Spleen (tissue), 13 donors: ENCODE measurements at places on chromosomes 12 and 14. TPM values are rescaled to one million over a fixed set of nuclear protein-coding genes. Genes with fewer than 3 reads are reported as not detected.

- DNase-seq, result peak; percentile 85
These were observed 78.7 kb downstream of the PPM1A start for GRCh38 chr14:60327447-60328331.

The TMEM233 gene
- 0.52 TPM for total RNA-seq

The PSEN1 gene
- 57.1 TPM for total RNA-seq

The HOXC9 gene
- not detected for total RNA-seq

DNA sequence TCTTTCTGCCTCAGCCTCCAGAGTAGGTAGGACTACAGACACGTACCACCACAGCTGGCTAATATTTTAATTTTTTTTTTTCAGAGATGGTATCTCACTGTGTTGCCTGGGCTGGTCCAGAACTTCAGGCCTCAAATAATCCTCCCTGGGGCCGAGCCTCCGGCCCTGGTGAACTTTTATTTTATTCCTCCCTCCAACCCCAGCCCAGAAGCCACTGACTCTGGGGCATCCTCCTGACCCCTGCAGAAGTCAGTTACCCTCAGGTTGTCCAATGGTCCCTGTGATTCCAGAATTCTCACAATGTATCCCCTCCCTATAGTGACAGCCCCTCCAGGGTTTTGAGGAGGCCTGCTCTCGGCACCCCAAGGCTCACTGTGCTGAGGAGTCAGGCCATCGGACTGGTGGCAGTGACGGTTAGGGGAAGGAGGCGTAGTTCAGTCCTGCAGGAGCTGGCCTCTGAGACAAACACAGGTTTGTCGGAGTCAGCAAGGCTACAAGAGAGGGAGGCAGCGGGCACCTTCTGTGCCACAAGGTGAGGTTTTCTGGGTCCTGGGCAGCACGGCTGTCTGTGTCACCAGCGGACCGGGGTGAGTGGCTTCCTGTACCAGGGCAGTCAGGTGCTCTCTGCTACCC, 19.4 kb upstream of the FIGNL2 start:
- no peak for DNase-seq

- DNase-seq, result peak; percentile 96
These were observed at the start of gene DHRS4 for GRCh38 chr14:23953464-23954278. TSS of gene DHRS4 (plus strand) at chr14:23953770. CDS start at chr14:23953789, 19 bp downstream.

The LPAR5 gene
- total RNA-seq, result 18.5 TPM

- no peak for DNase-seq
These were observed 75.9 kb downstream of the TTLL5 start for GRCh38 chr14:75736845-75737485.

The TAS2R9 gene
- total RNA-seq, result not detected

The MYO1H gene
- total RNA-seq, result not detected

- no peak for DNase-seq
These were observed 34.7 kb upstream of the SOCS2 start for GRCh38 chr12:93537769-93538168.

DNA sequence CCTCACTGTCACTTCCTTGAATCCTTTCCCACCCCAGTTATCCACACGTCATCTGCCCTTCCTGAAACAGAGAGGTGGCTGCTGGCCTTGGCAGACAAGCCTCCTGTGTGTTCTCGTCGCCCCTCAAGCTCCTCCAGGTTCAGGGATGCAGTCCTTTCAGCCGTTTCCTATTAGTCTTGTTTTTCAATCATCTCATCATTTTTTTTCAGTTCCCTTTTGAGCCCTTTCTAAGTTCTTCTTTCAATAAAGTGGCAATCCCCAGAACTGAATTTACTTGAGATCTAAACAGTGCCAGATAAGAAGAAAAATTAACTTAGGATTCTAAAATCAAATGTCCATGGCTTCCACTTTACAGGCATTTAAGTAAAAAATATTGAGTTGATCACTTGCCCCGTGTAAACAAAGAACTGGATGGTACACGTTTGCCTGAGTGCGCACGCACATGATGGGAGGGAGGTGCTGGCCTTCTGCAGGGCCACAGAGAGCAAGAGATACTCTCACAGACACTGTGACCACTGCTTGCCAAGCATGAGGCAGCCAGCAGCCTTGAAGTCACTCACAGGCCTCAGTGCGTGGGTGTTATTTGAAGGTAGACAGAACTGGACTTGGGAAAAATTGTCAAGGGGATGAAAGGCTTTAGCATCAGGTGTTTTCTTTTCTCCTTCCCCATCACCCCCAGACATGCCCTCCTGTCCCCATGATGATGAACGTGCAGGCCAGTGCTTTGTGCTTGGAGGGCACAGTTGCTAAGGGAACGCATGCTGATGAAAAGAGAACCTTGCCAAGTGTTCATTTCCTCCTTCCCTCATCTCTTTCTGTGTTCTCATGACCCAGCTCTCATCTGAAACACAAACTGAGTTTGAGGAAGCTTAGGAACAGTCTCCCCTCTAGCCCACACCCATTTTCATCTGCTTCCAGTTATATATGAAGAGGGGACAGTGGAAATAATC, 408.3 kb downstream of the EGLN3 start:
- DNase-seq, result no peak

DNA sequence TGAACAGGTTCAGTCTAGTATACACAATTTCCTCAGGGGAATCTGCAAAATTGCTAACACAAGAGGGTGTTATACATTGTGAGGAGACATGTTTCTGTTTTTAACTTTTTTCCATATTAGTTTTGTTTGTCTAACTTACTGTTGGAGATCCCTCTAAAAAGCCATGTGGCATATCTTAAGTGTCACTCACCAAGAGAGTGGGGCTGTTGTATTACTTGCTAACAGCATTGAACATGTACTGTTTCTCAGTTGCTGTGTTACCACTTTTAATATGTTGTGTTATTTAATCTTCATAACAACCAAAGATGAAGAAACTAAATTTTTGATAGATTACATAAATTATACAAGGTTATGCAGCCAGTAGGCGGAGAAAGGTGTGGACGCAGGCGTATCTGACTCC, 154.3 kb upstream of the NPAS3 start:
- DNase-seq, result no peak

- no peak for DNase-seq
These were observed 98.5 kb downstream of the RFLNA start for GRCh38 chr12:124393414-124393790.

GRCh38 chr14:39229222-39229543, 4.5 kb upstream of the MIA2 start:
- DNase-seq, result no peak

- no peak for DNase-seq
These were observed 65.4 kb downstream of the PTPRB start for GRCh38 chr12:70571705-70572268.

- DNase-seq, result no peak
These were observed 23.8 kb downstream of the NEUROD4 start for GRCh38 chr12:55043542-55043941.

The GDF3 gene
- total RNA-seq, result 0.87 TPM

GRCh38 chr12:102958830-102959176, 1.3 kb downstream of the ASCL1 start:
- no peak for DNase-seq

GRCh38 chr12:32445356-32445755, 46.0 kb downstream of the FGD4 start:
- DNase-seq, result no peak

DNA sequence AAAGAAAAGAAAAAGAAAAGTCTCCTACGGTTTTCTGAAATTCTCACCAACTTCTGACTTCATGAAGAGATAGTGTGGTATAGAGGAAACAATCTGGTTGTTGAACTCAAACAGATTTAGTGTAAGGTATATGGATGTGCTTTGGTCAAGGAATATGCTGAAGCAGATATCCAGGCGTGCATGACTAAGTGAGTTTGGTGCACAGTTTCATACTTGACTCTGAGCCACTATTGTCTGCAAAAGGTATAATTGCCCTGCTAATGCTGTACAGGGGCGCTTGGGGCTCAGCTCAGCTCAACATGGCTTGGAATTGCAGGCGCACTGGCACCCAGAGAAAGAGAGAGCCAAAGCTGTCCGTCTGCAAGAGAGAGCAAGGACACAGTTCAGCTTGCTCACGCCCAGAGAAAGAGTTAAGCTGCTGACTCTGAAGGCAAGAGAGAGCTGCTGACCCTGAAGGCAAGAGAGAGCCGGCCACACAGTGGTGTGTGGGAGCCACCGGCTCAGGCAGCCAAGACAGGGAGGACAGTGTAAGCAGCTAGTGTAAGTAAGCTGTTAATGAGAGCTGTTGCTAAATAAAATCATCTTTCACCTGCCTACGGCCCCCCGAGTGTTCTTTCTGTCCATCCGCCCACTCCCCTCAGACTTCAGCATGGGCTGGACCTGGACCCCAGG, 66.4 kb upstream of the SLC38A4 start:
- DNase-seq, result no peak

- no peak for DNase-seq
These were observed 5.3 kb downstream of the NUAK1 start for GRCh38 chr12:106133136-106134087.

The PRIMA1 gene
- 0.22 TPM for total RNA-seq

DNA sequence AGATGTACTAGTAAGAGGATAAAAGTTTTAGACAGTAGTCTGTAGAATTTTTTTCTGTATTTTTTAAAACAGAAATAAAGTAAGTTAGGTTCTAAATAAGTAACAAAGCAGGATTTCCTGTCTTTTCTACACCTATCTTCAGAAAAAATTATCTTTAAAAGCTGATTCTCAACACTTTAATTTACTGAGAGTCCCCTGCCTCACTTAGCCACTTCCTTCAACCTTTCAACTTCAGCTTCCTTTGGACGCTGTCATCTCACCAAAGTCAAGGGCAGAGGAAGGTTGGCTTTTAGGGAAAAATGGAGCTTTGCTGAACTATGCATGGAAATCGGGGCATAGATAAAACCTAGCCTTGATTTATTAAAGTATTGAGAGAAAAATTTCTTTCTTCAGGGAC, 44.9 kb upstream of the CERS5 start:
- no peak for DNase-seq

DNA sequence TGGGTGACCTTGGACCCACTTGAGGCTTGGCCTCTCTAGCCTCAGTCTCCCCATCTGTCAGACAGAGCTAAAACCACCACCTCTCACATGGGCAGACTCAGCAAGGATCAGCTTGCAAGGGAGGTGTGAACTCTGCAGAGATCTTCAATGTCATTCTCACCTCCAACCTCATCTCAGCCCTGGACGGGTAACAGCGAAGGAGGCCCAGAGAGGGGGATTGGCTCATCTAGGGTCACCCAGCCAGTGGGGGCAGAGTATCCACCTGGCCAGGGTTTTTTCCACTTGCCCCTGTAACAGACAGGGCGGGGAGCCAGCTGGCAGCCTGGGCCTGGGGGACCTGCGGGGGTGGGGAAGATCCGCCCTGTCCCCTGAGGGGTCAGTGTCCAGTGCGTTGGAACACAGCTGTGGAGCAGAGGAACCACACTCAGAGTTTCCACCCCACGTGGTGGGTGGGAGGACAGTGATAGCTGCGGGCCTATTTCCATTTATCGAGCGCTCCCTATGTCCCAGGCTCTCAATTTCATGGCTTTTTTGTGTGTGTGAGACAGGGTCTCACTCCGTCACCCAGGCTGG, 27.4 kb downstream of the DTX1 start:
- DNase-seq, result no peak

DNA sequence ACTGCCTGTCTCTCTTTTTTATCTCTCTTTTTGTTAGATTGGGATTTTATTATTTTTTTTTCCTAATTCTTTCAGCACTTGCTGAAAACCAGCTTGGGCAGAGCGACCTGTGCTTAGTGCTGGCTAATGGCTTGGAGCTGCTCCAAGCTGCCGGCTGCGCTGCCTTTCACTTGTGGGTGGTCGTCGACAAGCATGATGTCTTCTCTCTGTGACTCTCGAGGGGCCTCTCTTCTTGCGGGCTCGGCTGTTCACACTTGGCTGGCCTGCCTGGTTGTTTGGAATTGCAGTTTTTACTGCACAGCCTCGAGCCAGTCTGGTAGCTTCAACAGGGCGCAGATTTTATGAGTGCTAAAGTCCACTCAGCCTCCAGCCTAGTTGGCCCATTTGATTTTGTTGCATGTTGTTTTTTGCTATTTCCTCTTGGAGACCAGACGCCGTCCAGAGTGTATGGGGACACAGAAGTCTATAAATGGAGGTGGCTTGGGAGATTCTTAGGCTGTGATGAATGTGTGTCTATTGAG, 18.6 kb downstream of the TPCN1 start:
- DNase-seq, result peak; percentile 66

The FAM181A gene
- total RNA-seq, result not detected

DNA sequence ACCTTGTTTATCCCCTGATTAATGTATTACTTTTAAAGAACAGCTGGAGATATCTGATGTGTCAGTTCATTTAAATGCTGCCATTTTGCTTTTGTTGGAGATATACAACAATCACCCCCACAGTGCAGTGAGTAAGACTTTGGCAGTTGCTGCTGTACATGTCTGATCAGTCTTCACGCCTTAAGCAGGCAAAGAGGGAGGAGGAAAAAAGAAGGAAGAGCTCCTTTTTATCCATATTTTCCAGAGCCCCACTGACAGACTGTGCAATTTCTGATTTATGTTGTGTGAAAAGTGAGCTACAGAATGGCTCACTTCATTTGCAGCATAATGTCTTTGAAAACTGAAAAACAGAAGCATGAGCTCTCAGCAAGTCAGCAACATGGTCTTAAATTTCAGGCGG, 319.7 kb upstream of the LRIG3 start:
- DNase-seq, result no peak

DNA sequence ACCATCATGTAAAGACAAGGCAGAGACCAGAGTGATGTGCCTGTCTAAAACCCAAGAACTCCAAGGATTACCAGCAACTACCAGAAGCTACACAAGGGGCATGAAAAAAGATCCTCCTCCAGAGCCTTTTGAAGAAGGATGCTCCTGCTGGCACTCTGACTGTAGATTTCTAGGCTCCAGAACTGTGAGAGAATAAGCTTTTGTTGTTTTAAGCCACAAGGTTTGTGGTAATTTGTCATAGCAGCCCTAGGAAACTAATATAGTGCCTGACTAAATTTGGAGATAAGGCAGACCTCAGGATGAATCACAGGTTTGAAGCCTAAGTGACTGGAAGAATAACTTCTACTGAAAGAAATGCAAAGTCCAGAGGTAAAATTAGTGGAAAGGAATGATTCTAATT, 132.9 kb downstream of the CEP83 start:
- DNase-seq, result no peak

GRCh38 chr12:45208604-45209487, 7.0 kb upstream of the ANO6 start:
- DNase-seq, result no peak

DNA sequence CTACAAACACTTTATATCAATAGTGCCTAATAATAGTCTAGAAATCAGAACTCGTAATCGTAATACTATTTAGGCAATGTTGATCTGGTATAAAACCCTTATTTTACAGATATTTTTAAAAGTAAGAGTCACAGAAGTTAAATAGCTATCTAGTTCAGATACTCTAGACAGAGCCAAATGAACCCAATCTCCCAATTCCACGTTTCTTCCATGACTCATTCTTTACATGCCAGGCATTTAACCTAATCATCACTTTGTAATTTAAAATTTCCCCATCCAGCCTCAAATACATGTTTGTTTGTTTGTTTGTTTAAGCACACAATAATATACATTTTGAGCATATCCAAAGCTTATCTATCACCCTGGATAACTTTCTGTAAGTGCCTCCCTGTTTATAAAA, 36.4 kb upstream of the GARIN6 start:
- no peak for DNase-seq

The HCAR3 gene
- 92.8 TPM for total RNA-seq

The MMP14 gene
- 67.3 TPM for total RNA-seq

The RALGAPA1 gene
- total RNA-seq, result 76.0 TPM

GRCh38 chr14:76780360-76780759, 19.1 kb downstream of the VASH1 start:
- DNase-seq, result peak; percentile 23

GRCh38 chr12:9888665-9889273, 7.5 kb downstream of the KLRF2 start:
- DNase-seq, result no peak
